AG09319 (cell line): ENCODE measurements at places on chromosomes 12 and 14.

GRCh38 chr14:105015905-105016304 is 5.0 kb downstream of the CDCA4 start:
- no peak for DNase-seq

- no peak for DNase-seq
Observed at GRCh38 chr14:20746566-20746965, 879 bp downstream of the EDDM3A start.

- no peak for DNase-seq
Observed at GRCh38 chr14:54625112-54625511, 58.2 kb downstream of the SAMD4A start.

GRCh38 chr14:23071921-23072539 is 14.7 kb upstream of the CDH24 start:
- no peak for DNase-seq

- no peak for DNase-seq
Observed at GRCh38 chr14:53591816-53592215, 364.8 kb downstream of the BMP4 start.

GRCh38 chr14:96091941-96092411 is 52.8 kb downstream of the C14orf132 start:
- no peak for DNase-seq
